ENCODE measurements at places on chromosomes 7 and 10.

GRCh38 chr7:117800406-117800805 lies 72.8 kb downstream of the CTTNBP2 start:
- no peak for DNase-seq

DNA sequence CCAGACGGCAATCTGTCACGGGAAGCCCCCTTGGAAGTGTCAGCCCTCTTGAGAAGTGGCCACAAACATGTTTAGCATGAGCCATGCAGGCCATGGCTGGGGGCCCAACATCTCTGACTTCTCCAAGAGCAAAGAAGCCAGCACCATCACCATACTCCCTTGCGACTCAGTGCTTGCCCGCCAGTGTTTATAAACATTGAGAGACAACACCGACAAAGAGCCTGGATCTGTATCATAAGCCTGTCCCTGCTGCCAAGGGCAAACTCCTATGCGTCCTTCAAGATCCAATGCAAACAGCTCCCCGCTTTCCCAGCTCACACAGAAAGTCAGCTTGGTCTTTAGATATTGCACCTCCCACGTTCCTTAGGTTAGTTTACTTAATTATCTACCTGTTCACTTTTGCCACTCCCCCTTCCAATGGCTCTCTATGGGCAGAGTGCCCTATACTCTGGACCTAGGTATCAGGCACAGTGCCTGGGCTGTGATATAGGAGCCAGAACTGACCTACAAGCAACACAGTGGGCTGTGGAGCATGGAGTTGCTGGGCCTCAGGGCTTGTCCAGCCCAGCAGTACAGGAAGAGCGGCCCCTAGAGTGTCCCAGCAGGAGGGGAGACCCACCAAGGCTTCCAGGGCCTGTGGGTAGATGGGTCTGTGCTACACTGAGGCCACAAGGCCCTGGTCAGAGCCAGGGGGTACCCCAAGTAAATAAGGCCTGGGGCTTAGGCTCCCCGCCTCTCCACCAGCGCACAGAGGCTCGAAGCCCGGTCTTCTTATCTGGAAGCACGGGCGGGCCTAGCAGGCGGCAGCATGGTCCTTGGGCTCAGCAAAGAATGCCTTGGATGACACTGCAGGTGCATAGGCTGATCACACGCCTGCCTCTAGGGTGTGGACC lies 37.7 kb downstream of the CAMK2B start:
- DNase-seq = no peak

DNA sequence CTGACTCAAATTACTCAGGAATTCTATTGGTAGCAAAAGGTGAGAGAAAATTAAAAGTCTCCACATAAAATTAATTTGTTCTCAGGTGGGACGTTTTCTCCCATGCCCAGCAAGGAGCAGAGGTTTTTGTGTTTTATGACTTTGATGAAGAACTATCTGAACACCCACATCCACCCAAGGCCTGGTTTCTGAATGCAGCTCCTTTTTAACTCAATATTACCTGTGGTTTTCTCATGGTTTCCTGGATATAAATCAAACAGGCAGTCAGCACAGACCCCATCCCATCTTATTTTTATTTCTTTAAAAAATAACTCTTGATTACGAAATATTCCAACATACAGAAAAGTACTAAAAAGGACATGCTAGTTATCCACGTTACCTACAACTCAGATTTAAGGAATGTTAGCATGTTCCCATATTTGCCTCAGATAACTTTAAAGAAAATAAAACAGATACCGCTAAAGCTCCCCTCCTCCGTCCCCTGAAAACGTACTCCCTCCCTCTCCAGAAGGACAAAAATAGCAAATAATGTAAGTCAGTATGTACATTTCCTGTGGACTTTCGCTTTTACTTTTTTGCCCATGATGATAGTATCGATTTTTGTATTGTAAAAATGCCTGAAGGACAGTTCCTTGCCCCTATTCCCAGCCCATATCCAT lies 43.4 kb downstream of the GLI3 start:
- no peak for DNase-seq

DNA sequence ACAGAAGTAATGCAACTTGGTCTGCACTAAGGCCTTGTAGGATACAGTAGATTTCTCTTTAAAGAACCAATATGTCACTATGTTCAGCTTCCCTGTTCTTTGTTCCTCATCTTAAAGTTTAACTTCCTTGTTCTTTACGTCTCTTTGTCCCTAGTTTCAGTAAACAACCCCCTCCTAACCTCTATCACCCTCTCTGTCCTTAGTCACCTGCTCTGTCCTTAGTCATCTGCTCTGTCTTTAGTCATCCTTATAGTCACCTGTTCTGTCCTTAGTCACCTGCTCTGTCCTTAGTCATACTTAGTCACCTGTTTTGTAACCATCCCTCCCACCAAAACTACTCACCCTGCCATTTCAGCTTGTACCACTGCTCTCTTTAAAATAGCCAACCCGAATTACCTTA lies 144.6 kb upstream of the TMEM106B start:
- DNase-seq = no peak

GRCh38 chr7:117791877-117792780 lies 81.1 kb downstream of the CTTNBP2 start:
- DNase-seq = no peak

GRCh38 chr7:99679400-99680191 lies at the start of gene CYP3A5:
CYP3A5 (minus strand) TSS chr7:99679996; CDS start chr7:99679896, 100 bp downstream.
- no peak for DNase-seq

GRCh38 chr7:50308532-50309385 lies 4.2 kb downstream of the IKZF1 start:
- DNase-seq = no peak

DNA sequence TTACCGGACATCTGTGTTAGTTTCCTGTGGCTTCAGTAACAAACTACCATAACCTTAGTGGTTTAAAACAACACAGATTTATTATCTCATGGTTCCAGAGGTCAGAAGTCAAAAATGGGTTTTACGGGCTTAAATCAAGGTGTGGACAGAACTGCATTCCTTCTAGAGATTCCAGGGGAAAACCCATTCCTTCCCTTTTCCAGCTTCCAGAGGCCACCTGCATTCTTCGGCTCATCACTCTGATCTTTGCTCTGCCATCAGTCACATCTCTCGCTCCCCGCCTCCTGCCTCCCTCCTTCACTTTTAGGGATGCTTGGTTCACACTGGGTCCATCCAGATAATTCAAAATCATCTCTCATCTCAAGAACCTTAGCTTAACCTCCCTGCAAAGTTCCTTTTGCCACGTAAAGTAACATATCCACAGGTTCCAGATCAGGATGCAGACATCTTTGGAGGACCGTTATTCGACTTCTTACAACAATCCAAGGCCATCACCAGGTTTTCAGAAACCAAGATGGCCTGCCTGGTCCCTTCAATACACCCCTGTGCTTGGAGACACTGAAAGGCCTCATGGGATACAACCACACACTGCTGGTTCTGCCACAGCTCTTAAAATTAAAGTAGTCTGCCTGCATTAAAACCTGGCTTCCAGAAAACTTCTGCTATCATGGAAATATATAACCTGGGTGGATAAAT lies 225.9 kb upstream of the MYO3A start:
- DNase-seq = no peak

GRCh38 chr10:62662486-62662885 lies 142.0 kb upstream of the ADO start:
- DNase-seq = no peak

DNA sequence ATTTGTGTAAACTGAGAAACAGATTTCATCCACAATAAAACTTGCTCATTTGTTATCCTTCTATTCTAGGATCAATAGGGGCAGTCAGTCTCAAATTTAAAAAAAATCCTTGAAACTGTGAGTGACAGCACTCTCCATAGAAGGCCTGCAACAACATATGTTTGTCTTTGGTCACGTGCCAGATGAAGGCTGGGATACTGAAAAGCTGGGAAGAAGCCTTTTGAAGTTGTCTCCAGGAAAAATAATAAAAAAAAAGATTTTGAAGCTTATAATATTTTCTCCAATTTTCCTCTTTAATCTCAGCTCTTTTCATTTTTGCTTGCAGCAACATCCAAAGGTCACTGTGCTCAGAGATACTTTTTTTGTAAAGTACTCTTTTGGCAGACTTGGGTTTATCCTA lies 128.6 kb upstream of the SLC26A5 start:
- DNase-seq = no peak

- DNase-seq = no peak
These were observed 1.2 kb downstream of the UPP1 start for GRCh38 chr7:48090095-48090805.

- no peak for DNase-seq
These were observed 89.3 kb upstream of the MACROH2A2 start for GRCh38 chr10:69963178-69963834.

DNA sequence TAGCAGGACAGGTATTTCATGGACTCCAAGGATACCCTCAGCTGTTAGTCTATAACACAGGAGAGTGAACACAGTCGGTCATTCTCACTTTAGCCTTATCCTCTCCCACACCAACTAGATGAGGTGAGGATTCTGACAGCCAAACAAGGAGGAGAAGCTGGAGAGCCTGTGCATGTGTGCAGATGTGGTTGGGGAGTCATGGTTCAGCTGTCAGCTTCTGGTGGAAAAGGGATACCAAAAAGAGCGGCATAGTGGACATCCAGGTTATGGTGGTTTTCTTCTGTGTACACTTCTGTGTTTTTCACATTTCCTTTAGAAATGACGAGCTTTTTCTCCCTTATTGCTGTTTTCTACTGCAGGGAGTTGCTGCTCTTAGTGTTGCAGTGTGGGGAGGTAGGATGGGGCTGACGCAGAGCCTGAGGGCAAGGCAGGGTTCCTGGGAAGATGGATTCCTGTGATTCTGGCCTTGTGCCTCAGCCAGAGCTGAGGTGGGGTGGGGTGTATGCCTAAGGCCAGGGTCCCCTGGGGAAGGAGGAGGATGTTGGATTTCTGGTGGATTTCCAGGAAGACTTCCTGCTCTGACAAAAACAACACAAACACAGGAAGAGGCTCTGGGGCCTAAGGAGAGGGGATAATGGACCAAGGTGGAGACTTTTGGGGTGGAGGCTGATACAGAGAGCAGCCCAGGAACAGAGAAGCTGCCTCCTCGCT lies 26.6 kb downstream of the PLAU start:
- DNase-seq = no peak

DNA sequence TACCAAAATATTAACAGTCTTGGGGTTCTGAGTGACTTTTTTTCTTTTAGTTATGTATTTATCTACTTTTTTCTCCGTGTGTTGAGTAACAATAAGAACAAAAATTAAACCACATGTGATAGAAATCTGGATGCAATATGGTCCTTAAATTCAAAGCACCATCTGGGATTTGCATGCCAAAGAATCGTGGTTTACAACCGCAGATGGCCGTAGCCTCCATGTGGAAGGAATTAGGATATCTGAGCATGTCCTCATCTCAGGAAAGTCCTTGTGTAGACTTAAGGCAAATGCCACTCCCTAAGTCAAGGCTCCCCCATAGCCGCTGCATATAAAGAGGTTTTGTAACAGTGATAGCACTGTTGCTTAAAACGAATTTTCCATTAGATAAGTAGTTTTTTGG lies 304.0 kb downstream of the ZEB1 start:
- DNase-seq = no peak

- no peak for DNase-seq
These were observed 115.1 kb downstream of the PKD1L1 start for GRCh38 chr7:47833211-47833610.

DNA sequence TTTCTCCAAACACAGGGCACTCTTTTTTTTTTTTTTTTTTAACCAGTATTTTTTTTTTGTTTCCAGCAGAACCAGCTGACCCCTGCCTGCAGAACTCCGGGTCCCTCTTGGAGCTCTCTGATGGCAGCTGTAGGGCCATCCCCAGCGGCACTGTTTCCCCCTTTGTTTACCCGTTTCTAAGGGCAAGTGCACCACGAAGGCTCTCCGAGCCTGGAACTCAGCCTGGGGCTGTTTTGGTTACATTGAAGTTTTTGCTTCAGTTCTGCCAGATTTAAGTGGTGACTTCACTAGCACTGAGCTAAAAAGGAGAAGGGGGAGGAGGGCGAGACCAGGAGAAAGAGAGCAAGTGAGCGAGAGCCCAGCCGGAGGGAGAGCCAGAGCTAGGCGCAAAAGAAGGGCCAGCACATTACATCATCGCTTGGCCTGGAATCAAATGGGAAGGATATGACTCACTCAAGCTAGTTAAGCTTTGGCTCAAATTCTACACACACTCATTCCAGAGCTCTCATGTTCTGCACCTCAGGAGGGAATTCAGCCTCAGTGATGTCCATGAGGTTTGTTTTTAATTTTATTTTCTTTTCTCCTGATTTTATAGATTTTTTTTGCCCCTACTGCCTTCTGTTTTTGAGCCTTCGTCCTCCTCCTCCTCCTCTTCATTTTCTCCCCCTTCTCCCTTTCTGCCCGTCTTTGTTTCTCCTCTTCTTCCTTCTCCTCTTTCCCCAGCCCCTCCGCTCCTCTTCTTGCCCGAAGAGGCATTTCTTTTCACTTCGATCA lies 272.3 kb downstream of the TRIL start:
- no peak for DNase-seq

- DNase-seq = no peak
These were observed 9.0 kb upstream of the TMEM120A start for GRCh38 chr7:76003351-76003750.

DNA sequence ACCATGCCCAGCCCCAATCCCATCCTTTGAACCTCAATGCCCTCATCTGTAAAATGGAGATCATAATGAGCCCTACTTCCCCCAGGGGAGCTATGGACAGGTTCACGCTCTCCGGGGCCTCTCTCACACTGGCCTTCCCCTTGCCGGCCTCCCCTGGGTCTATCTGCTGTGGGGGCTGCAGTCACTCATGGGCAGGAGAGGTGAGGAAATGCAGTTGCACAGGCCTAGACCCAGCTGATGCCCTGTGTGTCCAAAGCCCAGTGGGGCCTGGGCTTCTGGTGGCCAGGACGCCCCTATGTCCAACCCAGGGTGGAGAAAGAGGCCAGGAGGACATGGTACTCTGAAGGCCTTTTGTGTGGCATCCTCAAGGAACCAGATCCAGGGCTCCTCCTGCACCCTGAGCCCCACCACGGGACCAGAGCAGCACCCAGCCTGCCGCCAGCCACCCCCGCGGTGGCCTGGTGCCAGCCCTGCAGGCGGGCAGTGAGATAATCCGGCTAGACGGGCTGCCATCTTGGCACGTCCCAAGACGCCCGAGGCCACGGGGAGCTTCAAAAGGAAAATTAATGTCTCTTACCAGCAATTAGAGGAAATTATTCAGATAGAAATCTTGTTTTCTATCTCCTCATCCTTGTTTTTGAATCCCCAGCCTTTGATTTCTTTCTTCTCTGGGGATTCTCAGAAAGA lies 39.0 kb downstream of the MYL10 start:
- no peak for DNase-seq

DNA sequence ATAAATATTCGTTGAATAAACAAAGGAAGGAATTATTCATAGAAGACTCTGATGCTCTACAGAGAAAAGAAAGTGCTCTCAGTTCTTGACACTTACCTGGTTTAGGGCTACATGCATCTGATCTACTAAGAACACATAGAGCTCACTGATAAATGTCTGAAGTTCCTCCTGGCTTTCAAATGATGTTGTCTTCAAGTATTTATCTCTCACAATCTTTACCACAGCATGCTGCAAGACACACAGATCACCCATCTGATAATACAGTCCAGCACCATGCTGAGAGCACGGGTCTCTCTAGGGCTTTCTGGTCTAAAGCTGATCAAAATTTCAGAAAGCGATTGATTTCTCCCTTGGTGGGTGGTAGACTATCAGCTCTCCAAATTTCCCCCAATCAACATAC lies 44.5 kb upstream of the MRPS16 start:
- no peak for DNase-seq

GRCh38 chr10:110410329-110411046 lies 87.2 kb upstream of the DUSP5 start:
- no peak for DNase-seq

GRCh38 chr7:113339661-113340060 lies 221.3 kb upstream of the SMIM30 start:
- no peak for DNase-seq

GRCh38 chr7:43664681-43665080 lies 64.6 kb downstream of the COA1 start:
- no peak for DNase-seq
